ENCODE measurements at places on chromosomes 4 and X.

- no peak for DNase-seq
Measured at GRCh38 chrX:7054219-7055216, 93.0 kb upstream of the STS start.

DNA sequence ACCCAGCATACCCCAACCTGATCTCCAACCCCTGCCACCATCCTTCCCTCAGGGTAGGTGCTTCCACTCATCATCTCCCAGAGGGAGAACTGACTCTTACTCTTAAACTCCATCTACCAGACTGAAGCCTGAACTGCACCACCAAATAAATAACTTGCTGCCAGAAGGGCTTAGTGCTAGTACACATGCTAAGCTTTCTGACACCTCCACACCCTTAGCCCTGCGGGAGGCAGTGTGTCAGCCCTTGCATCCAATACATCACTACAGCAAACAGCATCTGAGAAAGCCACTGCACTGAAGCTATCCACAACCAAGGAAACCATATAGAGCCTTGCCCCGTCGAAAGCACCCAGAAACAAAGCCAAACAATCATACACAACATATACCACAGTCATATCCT lies 68.6 kb upstream of the MCF2 start:
- no peak for DNase-seq

DNA sequence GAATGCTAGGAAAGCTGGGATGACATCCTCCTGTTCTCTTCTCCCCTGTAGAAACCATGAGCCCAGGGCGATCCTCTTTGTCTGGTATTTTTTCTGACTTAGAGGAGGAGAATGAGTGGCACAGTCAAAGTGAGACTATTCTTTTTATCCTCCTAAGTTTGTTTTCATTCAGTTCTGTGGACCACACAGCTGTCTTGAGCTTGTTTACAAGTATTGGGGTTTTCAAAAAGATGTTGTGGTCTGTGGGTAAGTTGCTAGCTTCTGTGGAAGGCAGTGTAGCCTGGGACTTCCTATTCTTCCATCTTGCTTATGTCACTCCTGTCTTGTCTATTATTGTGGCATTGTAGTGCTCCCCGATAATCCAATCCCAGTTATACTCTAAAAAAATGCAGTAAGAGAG lies 223.0 kb downstream of the PAPSS1 start:
- DNase-seq, result no peak

DNA sequence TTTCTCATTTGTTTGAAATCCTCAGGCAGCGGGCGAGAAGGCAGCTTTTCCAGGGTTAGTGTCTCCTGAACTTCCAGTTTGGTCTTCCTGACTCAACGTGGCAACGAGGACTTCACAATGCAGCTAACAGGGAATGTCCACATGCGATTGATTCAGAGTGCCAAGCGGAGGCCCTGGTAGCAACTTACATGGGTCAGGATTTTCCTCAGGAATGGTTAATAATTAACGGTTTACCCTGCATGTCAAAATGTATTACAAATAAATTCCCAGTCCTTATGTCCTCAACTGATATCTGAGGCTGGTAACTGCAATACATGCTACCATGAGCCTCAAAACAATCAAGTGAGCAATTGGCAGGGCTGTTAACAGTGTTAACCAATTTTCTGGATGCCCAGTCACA lies 67.2 kb downstream of the MAP3K15 start:
- no peak for DNase-seq

GRCh38 chr4:167903291-167903721 lies 189.0 kb upstream of the ANXA10 start:
- DNase-seq, result no peak

DNA sequence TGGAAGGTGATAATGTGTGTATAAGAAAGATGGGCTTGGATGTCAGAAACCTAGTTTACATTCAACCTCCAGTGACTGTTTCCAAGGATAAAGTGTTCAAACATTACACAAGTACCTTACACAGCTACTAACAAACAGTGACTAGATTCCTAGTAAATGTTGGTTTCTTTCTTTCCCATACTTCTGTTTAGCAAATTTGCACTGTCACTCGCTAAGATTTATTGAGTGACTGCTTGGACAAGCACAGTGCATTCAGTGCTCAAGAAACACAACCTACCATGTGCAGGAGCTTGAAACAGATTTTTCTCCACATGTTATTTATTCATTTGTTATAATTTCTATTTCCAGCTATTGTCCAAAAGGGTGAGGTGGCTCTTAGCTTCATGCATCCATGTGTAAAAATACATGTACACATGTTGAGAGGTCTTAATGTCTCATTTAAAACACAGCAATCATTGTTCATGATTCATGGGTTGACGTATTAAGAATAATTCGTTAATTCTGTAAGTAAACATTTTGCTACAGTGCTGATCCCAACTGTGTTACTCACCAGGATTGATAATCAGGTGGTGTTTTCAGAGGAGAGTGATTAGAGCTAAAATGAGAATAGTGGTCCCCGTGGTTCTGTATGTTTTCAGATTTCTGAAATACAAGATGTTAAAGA lies 153.0 kb downstream of the DCLK2 start:
- no peak for DNase-seq

- no peak for DNase-seq
Measured at GRCh38 chr4:100362366-100362765, 155.5 kb downstream of the EMCN start.

DNA sequence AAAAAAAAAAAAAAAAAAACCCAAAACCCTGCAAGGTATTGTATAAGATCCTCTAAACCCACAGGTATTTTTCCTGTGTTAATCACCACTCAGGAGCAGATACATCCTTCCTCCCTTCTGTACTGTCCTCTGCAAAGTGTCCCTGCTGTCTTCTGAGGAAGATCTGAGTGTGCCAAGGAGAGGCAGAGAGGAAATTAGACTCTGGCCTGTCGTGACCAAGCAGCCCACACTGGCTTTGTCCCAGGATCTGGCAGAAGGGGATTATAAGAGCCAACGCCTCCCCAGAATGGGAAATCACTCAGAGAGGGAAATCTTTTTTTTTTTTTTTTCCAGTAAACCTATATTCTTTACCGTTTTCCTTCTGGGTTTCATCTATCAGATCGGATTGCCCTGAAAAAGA lies 39.6 kb downstream of the PTCHD1 start:
- no peak for DNase-seq

GRCh38 chr4:48187813-48188212 lies 53.8 kb upstream of the TXK start:
- DNase-seq, result no peak

GRCh38 chrX:12950851-12951594 lies 23.9 kb upstream of the TMSB4X start:
- peak; percentile 39 for DNase-seq

DNA sequence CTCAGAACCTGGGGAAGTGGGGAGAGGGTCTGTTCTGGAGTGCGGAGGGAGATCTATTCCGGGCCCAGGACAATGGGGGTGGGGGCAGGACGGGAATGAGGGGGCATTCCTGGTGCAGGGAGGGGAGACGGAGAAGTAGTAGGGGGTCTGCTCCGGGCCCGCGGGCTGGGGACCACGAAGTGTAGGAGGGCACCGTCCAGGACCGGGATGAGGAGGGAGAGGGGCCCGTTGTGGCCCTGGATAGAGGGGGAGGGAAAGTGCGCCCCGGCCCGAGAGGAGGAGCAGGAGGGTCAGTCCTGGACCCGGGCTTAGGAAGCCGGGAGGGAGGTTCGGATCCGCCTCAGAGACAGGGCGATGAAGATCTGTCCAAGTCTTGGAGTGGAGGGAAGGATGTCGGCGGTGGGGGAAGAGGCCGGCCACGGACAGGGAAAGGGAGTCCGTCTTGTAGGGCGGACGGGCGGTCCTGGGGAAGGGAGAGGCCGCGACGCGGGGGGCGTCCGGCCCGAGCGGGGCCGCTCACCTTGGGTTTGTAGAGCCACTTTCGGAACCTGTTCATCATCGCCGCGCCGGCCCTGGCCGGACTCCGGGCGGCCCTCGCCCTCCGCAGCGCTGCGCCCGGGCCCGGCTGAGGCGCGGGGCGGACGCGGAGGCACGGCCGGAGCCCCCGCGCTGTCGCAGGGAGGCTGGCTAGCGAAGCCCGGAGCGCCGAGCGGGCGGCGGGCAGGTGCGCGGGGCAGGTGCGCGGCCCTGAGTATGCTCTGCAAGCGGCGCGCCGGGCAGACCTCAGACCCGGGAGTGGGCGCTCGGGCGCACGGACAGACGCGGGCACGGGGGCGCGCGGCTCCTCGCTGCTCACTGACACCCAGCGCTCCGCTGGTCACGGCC lies at the start of gene ZFYVE28:
Gene ZFYVE28, minus strand, starts transcription at position 881 of the 885 bp plus-strand sequence. Its CDS starts 322 bp downstream, at position 559.
- DNase-seq, result no peak

DNA sequence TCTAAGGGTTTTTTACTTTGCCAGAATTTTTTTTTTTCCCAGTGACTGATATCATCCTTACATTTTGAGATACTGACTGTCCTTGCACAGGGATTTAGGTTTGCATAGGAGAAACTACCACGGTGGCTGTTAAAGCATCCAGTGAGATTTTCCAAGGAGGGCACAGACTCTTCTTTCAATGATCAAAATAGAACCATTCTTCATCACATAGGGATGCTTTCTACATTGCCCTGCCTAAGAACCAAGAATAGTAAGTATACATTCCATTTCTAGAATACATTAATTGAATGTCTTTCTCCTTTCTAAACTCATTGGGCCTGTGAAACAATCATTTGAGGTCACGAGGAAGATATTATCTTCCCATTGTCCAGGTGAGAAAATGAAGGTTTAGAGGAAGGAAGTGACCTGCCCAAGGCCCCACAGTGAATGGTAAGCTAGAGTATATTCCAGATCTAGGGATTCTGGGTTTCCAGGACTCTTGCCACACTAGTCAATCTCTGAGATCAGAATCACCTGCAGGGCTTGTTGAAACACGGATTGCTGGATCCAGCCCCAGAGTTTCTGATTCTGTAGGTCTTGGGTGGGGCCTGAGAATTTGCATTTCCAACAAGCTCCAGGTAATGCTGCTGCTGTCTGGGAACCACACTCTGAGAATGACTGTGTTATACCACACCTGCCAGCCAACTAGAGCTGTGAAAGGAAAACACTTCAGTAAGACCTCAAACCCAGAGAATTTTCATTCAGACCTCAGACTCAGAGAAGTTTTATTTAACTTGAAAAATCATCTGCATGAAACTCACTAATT lies 17.7 kb upstream of the TMEM154 start:
- no peak for DNase-seq

- DNase-seq, result no peak
Measured at GRCh38 chrX:143934542-143934941, 50.7 kb downstream of the UBE2NL start.

- no peak for DNase-seq
Measured at GRCh38 chr4:168871632-168872031, 138.4 kb downstream of the CBR4 start.

- DNase-seq, result no peak
Measured at GRCh38 chr4:150940123-150940522, 75.0 kb downstream of the LRBA start.

DNA sequence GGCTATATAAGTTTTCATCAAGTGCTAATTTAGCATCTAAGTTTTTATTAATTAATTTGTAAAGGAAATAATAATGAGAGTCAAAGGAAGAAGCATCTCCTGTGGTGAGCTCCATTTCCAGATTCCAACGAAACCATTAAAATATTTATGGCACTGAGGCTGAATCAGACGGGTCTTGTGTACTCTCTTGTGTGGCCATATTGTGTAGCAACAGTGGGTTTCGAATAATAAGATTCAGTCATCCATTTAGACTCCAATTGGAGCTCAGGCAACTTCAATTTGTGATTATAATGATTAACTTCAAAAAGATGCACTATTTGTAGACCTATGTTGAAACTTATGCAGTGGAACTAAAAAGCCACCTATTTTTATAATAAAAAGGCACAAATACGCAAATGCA lies 82.4 kb downstream of the SNCA start:
- DNase-seq, result no peak

DNA sequence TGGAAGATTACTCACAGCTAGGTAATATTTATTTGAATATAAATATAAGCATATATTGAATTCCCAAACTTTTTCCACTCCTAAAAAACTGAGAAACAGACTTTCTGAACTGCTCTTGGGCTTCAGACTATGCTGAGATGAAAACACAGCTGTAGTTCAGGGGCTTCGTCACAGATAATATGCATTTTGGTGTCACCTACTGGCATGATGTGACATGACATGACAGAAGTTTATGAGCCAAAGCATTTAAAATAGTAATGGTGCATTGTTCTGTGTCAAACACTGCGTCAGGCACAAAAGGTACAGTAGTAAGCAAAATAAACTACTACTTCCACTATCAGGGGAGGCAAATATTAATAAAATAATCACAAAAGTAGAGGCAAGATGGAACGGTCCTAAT lies 171.3 kb downstream of the BTC start:
- peak; percentile 43 for DNase-seq

GRCh38 chrX:110671068-110671803 lies 124.4 kb downstream of the CHRDL1 start:
- DNase-seq, result no peak

DNA sequence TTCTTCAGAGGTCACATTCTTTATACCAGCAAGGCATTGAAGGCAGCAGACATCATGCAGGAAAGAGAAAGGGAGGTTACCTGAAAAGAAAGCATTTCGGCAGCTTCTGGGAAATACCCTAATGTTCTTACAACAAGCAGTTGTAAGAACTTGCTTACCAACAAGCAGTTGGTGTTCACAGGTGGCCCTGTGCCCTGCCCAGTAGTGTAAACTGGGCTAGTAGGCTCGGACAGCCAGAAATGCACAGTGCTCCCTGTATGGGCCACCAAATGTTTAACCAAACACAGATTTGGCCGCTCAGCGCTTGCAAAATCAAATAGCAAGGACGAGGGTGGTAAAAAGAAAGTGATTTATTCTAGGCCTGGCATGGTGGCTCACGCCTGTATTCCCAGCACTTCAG lies 20.4 kb upstream of the RHOXF1 start:
- no peak for DNase-seq

- peak; percentile 2 for DNase-seq
Measured at GRCh38 chr4:168502861-168503260, 6.0 kb downstream of the PALLD start.

DNA sequence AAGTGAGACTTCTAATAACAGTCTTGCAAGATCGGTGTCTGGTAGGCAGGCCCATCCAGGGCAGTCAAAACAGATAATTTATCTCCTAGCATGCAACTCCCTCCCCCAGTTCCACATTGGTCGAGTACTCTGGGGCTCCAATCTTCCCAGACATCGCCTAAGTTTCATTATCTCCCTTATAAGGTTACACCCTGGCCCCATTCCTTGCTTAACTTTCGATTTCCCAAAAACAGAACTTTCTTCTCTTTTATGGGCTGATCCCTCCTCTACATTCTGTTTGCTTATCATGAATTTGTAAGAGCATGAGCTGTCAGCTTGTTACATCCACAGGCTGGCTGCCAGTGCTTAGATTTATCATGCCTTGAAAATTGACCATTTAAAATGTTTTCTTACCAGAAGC lies 471.3 kb downstream of the TECRL start:
- DNase-seq, result no peak

- DNase-seq, result no peak
Measured at GRCh38 chrX:139892512-139892911, 40.3 kb downstream of the ATP11C start.

- no peak for DNase-seq
Measured at GRCh38 chrX:115649461-115650063, 88.6 kb downstream of the PLS3 start.

DNA sequence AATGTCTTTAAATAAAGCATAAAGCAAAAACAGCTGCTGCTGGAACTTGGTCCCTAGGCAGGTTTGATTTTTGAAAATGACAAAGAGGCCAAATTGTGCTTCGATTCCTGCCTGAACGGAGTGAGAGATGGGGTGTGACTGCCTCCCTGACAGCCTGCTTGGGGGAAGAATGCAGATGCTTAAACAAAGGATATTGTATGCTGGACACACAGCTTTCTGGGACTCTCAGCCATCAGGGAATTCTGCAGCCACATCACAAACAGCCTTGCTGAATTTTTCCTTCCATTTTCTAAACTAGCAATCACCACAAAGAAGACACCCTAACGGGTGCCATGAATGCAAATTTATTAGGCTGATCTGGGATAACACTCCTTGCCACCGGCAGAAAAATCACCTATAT lies 83.9 kb upstream of the CPEB2 start:
- no peak for DNase-seq
